ENCODE measurements at places on chromosomes 4 and X. TPM values are rescaled to one million over a fixed set of nuclear protein-coding genes. Genes with fewer than 3 reads are reported as not detected.
A peak's percentile ranks its signal among the peaks of the same experiment; 100 is the strongest.

DNA sequence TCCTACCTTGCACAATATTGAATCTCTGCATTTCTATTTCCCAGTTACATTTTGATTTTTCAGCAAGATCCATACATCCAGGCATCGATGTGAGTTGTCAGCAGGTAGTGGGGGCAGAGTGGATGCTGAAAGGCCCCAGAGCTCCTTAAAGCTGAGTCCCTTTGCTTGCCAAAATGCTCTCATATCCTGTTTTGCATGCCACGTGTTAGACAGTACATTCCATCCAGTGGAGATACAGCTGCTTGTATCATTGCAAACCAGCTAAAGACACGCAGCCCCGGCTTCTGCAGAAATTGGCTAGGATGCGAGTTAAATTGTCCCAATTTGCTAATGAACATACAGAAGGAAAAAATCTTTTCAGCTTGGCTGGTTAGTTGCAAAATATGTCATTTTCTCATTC, 179.6 kb upstream of the MXRA5 start:
- no peak overlapping the region for H3K27ac ChIP-seq
- H3K36me3 ChIP-seq = no peaks in the 10 kb centered on the region
- H3K4me1 ChIP-seq = no peaks in the 10 kb centered on the region
- no peak for DNase-seq

GRCh38 chr4:85398276-85398675, 76.7 kb upstream of the ARHGAP24 start:
- no peak overlapping the region for H3K27ac ChIP-seq
- H3K27me3 ChIP-seq = peaks cover 3% of the 10 kb centered on the region
- no peak overlapping the region for H3K4me3 ChIP-seq
- no peak for DNase-seq
- no peaks in the 10 kb centered on the region for H3K36me3 ChIP-seq
- H3K4me1 ChIP-seq = peaks cover 6% of the 10 kb centered on the region

DNA sequence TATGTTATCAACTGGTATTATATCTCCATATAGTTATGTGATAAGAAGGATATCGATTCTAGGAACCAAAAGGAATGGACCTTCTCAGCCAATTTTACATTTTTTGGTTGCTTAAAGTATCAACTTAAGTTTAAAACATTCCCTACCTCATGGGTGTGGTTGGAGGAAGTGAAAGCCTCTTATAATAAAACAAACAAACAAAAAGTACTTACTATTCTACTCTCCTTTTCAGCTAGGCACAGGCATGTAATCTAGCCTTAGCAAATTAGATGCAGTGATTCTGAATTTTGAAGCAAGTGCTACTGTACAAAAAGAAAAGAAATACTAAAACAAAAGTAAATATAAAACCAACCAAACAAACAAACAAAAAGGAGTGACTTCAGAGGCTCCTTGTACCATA, 485.4 kb downstream of the C4orf33 start:
- H3K27me3 ChIP-seq = peaks cover 8% of the 10 kb centered on the region
- no peaks in the 10 kb centered on the region for H3K4me1 ChIP-seq
- no peak for DNase-seq
- no peak overlapping the region for H3K4me3 ChIP-seq
- no peaks in the 10 kb centered on the region for H3K36me3 ChIP-seq
- H3K27ac ChIP-seq = no peak overlapping the region

DNA sequence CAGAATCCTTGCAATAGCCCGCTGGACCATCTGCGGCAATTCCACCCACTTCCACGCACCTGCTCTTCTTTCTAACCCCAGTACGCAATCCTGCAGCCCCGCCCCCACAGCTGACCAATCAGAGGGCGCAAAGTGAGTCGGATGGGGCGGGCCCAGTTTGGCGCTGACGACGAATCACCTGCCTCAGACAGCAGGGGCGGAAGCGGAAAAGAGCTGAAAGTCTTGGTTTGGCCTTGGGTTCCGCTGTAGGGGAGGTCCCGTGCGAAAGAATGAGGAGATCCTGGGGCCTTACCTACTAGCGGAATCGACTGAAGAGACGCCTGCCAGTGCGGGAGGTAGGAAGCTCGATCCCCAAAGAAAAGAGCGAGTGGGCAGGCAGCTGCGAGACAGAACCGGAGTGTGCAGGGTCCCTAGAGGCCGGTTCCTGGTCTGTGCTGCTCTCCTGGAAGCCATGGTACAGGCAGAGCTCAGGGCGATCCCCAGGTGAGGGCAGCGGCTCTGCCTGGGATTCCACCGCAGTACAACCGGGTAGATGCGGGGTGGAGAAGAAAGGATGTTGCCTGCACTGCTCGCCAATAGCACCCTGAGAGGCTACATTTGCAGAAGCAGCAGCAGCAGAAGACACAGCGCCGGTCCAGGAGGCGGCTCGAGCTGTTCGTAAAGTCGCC, at the start of gene TMEM184C:
Gene TMEM184C (plus strand): TSS at position 225 of the 668 bp plus-strand sequence. CDS start 560 bp downstream, outside the sequence.
- peaks cover 21% of the 10 kb centered on the region for H3K4me1 ChIP-seq
- DNase-seq = peak; percentile 98
- H3K27ac ChIP-seq = peak within 1 kb of the TSS; percentile 95
- H3K27me3 ChIP-seq = no peaks in the 10 kb centered on the region
- peak within 1 kb of the TSS; percentile 97 for H3K4me3 ChIP-seq
- peaks cover 15% of the 10 kb centered on the region for H3K36me3 ChIP-seq

GRCh38 chr4:183445097-183445428, 627 bp downstream of the CDKN2AIP start:
- H3K4me3 ChIP-seq = peak overlapping the region; percentile 95
- H3K4me1 ChIP-seq = peaks cover 37% of the 10 kb centered on the region
- H3K27ac ChIP-seq = peak overlapping the region; percentile 96
- no peaks in the 10 kb centered on the region for H3K27me3 ChIP-seq

The SERPINA7 gene
- total RNA-seq = not detected

DNA sequence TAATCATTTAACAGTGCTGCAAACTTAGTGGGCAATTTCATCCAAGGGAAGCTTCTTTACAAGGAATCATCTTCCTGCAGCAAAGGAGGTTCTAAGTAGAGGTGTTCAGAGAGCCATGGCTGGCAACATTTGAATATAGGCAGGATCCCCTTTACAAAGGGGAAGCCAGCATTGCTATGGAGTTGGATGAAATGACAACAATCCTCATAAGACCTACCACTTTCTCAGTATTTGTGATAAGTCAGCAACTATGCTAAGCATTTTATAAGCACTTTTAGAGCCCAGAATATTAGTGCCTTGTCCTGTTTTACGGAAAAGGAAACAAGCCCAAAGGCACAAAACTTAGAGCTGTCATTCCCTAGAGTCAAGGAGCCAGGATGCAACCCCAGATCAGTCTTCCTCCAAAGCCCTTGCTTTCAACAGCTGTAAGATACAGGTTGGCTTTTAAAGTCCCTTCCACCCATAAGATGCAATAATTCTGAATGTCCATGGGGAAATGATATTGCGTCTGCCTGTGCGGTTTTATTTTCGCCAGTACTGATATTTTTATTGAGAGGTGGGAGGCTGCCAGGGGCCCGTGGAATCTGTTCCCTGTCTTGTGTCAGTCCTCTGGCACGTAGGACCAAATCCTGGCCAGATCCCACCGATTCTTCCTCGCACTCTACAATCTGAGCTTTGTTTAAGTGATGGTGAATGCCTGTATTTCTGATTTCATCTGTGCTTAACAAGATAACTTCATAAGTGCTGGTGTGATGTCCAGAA, 59.1 kb downstream of the SMIM20 start:
- H3K27ac ChIP-seq = no peak overlapping the region
- H3K4me3 ChIP-seq = no peak overlapping the region
- H3K4me1 ChIP-seq = no peaks in the 10 kb centered on the region
- H3K36me3 ChIP-seq = no peaks in the 10 kb centered on the region
- no peak for DNase-seq
- H3K27me3 ChIP-seq = peaks cover 12% of the 10 kb centered on the region

The VGLL1 gene
- total RNA-seq = not detected

- H3K27me3 ChIP-seq = peaks cover 9% of the 10 kb centered on the region
- no peaks in the 10 kb centered on the region for H3K36me3 ChIP-seq
- no peaks in the 10 kb centered on the region for H3K4me1 ChIP-seq
- no peak overlapping the region for H3K27ac ChIP-seq
- H3K4me3 ChIP-seq = no peak overlapping the region
These were observed 97.5 kb upstream of the STOX2 start for GRCh38 chr4:183807420-183808096.

DNA sequence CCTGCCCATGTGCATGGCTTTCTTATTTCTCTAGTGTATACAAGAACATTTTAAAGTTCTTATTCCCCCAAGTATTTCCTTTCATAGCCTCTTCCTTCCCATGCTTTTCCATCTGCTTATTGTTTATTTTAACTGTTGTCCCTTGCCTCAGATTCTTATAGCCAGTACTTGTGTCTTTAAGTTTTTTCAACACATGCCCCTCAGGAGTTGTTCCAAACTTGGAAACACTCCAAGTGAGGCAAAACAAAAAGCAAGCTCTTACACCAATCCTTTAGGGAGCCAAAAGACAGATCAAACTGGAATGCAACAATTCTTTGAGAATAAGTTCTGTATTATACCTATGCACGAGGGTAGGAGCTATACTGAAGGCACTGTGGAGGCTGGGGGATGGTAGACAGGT, 222.0 kb upstream of the STK26 start:
- H3K4me3 ChIP-seq = no peak overlapping the region
- DNase-seq = no peak
- H3K36me3 ChIP-seq = no peaks in the 10 kb centered on the region
- no peaks in the 10 kb centered on the region for H3K27me3 ChIP-seq
- no peaks in the 10 kb centered on the region for H3K4me1 ChIP-seq
- no peak overlapping the region for H3K27ac ChIP-seq

The HAND2 gene
- not detected for total RNA-seq

GRCh38 chrX:45765767-45766166, 565.1 kb upstream of the DIPK2B start:
- no peak for DNase-seq
- peaks cover 59% of the 10 kb centered on the region for H3K36me3 ChIP-seq
- peak overlapping the region; percentile 77 for H3K4me3 ChIP-seq
- no peaks in the 10 kb centered on the region for H3K27me3 ChIP-seq
- H3K4me1 ChIP-seq = peaks cover 40% of the 10 kb centered on the region

The SHROOM3 gene
- total RNA-seq = 0.06 TPM

DNA sequence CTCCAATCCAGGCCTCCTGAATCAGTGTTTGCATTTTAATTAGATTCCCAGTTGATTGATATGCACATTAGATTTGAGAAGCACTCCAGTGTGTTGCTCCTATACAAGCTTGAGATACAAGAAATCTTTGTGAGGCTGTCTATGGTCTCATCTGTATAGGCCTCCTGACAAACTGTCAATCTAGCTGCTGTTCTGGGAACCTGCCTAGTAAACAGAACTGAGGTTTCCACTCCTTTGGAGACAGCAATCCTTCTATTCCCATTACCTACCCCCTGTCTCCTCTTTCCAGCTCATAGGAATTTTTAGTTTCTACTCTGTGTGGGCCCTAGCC, 306.1 kb upstream of the EMCN start:
- no peaks in the 10 kb centered on the region for H3K36me3 ChIP-seq
- H3K27ac ChIP-seq = no peak overlapping the region
- no peaks in the 10 kb centered on the region for H3K4me1 ChIP-seq
- no peak for DNase-seq
- H3K4me3 ChIP-seq = no peak overlapping the region
- no peaks in the 10 kb centered on the region for H3K27me3 ChIP-seq

GRCh38 chr4:144645102-144645630, 790 bp upstream of the HHIP start:
- peaks cover 3% of the 10 kb centered on the region for H3K36me3 ChIP-seq
- H3K4me3 ChIP-seq = peak overlapping the region; percentile 25
- H3K4me1 ChIP-seq = peaks cover 18% of the 10 kb centered on the region
- H3K27me3 ChIP-seq = peaks cover 57% of the 10 kb centered on the region

- H3K4me1 ChIP-seq = no peaks in the 10 kb centered on the region
- no peaks in the 10 kb centered on the region for H3K27me3 ChIP-seq
- no peak overlapping the region for H3K27ac ChIP-seq
These were observed 481.8 kb downstream of the GRXCR1 start for GRCh38 chr4:43374216-43374751.

The RNF128 gene
- not detected for total RNA-seq

The GLRA3 gene
- not detected for total RNA-seq

DNA sequence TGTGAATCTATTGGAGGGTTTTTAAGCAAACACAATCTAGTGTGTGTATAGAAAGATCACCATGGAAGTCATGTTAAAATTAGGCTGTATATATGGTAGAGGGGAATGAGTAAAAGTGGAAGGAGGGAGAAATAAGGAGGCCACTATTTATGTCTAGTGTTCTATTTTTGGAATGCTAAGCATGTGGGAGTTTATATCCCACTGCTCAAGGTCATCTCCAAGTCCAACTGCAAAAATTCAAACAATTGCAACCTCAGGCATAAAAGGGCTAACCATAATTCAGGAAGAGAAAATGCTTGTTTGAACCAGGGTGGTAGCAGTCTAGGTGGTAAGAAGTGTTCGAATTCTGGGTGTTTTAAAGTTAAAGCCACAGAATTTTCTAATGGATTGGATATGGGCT, 39.2 kb downstream of the SERPINA7 start:
- DNase-seq = no peak
- H3K27me3 ChIP-seq = no peaks in the 10 kb centered on the region
- H3K27ac ChIP-seq = no peak overlapping the region
- H3K4me3 ChIP-seq = no peak overlapping the region

GRCh38 chr4:154489558-154490233, 1.9 kb downstream of the DCHS2 start:
- H3K4me3 ChIP-seq = no peak overlapping the region
- H3K36me3 ChIP-seq = no peaks in the 10 kb centered on the region
- DNase-seq = no peak
- peaks cover 76% of the 10 kb centered on the region for H3K27me3 ChIP-seq
- no peak overlapping the region for H3K27ac ChIP-seq
- peaks cover 7% of the 10 kb centered on the region for H3K4me1 ChIP-seq

DNA sequence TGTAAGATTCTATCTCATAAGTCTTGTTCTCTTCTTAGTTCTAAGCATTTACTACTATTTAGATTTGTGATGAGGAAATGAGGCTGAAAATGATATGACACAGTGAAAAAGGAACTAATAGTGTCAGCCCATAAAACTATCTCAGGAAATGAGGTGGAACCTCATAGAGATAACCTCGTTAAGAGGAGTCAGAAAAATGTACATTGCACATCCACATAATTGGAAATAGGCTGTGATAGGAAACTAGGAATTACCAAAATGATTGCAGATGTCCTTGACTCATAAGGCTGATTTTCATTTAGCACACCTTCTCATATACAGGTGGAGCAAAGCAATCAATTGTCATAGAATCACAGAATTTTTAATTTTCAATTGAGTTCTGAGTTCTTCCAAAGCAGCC, 26.8 kb downstream of the ANXA10 start:
- peaks cover 9% of the 10 kb centered on the region for H3K27me3 ChIP-seq
- H3K4me3 ChIP-seq = no peak overlapping the region
- H3K36me3 ChIP-seq = no peaks in the 10 kb centered on the region
- H3K27ac ChIP-seq = no peak overlapping the region

- peak overlapping the region; percentile 85 for H3K4me3 ChIP-seq
- peaks cover 51% of the 10 kb centered on the region for H3K4me1 ChIP-seq
- no peak for DNase-seq
- peaks cover 19% of the 10 kb centered on the region for H3K36me3 ChIP-seq
These were observed 956 bp downstream of the TAPT1 start for GRCh38 chr4:16225167-16225862.

DNA sequence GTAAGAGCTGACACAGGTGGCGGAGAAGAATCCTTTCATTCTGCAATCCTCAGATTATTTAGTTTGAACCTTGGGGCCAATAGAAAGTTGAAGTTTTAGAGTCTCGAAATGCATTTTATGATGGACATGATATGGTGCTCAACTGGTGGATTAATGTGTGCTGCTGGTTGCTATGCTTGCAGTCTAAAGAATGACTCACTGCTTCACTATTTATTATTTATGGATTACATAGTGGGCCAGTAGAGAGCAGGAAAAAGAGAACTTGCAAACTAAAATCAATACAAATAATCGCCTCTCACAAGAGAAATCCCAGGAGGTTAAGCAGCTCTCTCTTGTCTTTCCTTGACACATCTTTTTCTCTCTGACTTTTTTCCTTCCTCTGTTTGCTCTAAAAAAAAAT, 2326.8 kb upstream of the AGA start:
- H3K27ac ChIP-seq = no peak overlapping the region
- DNase-seq = no peak
- no peaks in the 10 kb centered on the region for H3K4me1 ChIP-seq
- H3K4me3 ChIP-seq = no peak overlapping the region
